Cortex of kidney (tissue), 1 donor: ENCODE measurements at places on chromosomes 16 and 17.

DNA sequence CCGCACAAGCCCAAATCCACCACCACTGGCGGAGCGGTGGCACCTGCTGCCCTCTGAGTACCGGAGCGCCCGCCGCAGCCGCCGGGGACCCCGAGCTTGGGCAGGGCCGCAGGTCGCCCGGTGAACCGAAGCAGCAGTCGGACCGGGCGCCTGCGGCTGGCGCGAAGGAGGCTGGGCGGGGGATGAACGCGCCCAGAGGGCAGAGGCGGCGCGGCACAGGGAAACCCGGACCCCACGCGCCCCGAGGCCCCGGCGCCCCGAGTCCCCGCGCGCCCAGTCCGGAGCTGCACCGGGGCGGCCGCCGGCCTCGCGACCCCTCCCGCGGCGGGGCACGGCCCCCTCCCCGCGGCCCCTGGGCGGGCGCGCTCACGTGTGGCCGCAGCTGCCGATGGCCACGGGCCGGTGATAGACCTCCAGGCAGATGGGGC, 393 bp downstream of the RNF166 start:
- DNase-seq, result no peak

GRCh38 chr17:61469949-61470348, 17.7 kb downstream of the TBX4 start:
- no peak for DNase-seq

DNA sequence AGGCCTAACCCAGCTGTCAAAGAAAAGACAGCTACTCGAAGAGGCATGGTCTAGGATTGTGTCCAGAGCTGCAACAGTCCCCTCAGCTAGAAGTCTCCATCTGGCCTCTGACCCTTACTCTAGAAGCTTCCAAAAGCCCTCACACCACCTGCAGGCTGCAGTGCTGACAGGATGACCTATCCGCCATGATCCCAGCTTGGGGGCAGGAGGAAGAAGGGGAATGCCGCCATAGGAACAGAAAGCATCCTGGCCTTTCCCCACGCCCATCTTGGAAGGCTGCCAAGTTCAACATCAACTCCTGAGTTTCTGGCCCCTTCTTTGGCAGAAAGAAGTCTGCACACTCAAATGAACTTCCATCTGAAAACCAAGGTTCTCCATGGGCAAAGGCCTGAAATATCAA, 3.1 kb upstream of the KRT36 start:
- no peak for DNase-seq

DNA sequence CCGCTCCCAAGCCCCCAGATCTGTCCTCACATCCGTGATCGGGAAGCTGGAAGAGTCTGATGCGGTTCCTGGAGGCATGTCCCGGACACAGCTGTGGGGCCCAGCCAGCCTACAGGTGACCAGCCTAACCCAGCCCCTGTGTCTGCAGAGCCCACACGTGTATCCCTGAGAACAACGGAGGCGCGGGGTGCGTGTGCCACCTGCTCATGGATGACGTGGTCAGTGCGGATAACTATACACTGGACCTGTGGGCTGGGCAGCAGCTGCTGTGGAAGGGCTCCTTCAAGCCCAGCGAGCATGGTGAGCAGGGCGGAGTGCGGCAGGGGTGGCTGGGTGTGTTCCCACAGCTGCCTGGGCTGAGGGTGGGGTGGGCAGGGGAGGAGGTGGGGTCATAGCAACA, 30.9 kb downstream of the IL4R start:
- no peak for DNase-seq

DNA sequence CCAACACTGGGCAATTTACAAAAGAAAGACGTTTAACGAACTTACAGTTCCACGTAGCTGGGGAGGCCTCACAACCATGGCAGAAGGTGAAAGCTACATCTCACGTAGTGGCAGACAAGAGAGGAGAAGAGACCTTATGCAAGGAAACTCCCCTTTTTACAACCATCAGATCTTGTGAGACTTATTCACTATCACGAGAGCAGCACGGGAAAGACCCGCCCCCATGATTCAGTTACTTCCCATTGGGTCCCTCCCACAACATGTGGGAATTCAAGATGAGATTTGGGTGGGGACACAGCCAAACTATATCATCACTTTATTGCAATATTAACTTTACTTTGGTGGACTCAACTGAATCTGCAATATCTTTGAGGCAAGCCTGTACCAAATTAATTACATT, 11.9 kb upstream of the ENGASE start:
- no peak for DNase-seq

DNA sequence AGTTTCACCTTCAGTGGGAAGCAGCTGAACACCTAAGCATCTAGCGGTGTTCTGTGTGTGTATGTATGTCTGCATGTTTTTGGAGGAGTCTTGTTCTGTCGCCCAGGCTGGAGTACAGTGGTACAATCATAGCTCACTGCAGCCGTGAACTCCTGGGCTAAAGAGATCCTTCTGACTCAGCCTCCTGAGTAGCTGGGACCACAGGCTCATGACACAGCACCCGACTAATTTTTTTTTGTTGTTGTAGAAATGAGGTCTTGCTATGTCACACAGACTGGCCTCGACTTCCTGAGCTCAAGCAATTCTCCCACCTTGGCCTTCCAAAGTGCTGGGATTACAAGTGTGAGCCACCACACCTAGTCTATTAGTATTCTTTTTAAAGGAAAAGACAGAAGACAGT, 30.2 kb upstream of the FAAP100 start:
- DNase-seq, result no peak

DNA sequence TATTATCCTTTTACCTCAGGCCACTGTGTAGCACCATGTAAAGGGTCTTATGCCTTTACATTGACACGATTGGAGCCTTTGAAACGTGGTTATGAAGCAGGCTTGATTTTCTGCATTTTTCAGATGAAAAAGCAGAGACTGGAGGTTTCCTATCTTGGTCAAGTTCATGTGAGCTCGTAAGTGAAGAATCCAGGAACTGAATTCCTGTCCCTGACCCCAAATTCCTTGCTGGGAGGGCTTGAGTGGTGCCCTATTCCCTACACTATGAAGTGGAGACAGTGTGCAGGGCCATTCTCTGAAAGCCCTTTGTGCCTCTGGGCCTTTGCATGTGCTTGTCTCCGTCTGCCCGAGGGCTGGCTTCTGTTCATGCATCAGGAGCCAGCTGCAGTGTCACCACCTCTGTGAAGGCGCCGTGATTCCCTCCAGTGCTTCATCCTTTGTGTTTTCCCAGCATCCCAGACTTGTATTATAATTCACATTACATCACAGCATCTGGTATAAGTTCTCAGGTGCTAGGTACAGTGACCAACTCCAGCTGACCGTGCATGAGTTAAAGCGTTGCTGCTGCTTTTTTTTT, 181.1 kb downstream of the SNX29 start:
- DNase-seq, result no peak

GRCh38 chr16:17457997-17458396, 12.8 kb downstream of the XYLT1 start:
- no peak for DNase-seq

- no peak for DNase-seq
These were observed 26.0 kb upstream of the CHMP6 start for GRCh38 chr17:80965606-80966005.

DNA sequence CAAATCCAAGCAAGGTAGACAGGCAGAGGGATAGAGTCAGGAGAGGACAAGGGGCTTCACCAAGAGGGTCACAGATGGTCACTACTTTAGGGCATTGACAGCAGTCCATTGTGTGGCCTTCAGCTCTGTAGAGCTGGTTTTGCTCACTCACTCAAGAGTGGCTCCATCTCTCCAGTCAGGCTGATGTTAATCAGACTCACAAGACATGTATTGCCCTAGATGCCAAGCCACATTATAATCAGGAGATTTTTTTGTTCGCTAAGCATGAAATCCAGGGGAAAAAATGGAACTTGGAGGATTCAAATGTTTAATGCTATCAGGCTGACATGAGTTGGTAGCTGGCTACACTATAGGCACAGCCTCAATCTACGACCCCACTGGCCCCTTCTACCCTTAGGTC, 32.5 kb downstream of the CD300LF start:
- DNase-seq, result no peak

DNA sequence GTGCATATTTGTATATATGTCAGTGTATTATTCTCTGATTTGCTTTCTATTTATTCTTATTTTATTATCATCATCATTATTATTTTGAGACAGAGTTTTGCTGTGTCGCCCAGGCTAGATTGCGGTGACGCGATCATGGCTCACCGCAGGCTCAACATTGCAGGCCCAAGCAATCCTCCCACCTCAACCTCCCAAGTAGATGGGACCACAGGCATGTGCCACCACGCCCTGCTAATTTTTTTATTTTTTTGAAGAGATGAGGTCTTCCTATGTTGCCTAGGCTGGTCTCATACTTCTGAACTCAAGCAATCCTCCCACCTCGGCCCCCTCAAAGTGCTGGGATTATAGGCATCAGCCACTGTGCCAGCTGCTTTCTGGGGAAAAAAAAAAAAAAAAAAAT, 8.4 kb upstream of the ARHGAP17 start:
- DNase-seq, result no peak

DNA sequence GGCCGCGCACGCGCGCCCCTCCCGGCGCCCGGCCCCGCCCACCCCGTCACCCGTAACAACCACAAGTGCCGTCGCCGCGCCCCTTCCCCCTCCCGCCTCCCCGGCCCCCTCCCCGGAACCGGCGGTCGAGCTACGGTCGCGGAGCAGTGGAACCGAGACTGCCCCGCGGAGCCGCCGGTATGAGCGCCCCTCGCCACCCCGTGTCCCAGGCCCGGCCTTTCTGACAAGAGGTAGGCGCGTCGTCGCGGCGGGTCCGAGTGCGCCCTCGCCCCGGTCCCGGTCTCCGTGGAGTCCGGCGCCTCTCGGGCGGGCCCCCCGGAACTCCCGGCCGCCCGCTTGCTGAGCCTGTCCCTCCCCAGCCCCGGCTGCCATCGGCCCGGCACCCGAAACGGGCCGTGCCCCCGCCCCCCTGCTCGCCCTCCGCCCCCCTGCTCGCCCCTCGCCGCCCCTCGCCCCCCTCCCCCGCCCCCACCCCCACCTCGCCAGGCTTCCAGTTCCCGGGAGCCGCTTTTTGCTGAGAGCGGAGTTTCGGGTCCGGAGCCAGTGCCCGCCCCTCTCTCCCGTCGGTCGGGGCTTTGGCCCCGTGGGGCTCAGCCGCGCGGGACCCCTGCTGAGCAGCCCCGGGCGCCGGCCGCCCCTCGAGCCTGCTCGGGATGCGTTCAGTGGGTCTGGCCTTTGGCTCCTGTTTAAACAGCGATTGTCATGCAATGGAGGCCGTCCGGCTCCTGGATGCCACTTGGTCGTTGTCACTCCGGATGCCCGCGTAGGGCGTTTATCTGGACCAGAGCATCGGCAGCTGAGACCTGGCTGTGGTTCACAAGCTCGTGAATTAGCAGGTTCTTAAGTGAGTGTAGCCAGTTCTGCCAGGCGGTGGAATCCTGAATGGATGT, at the start of gene SEC14L1:
Gene SEC14L1, plus strand, starts transcription at position 92 of the 890 bp plus-strand sequence. CDS start 2,628 bp downstream, outside the sequence.
- no peak for DNase-seq

GRCh38 chr17:80111702-80112470, 10.5 kb downstream of the GAA start:
- no peak for DNase-seq

DNA sequence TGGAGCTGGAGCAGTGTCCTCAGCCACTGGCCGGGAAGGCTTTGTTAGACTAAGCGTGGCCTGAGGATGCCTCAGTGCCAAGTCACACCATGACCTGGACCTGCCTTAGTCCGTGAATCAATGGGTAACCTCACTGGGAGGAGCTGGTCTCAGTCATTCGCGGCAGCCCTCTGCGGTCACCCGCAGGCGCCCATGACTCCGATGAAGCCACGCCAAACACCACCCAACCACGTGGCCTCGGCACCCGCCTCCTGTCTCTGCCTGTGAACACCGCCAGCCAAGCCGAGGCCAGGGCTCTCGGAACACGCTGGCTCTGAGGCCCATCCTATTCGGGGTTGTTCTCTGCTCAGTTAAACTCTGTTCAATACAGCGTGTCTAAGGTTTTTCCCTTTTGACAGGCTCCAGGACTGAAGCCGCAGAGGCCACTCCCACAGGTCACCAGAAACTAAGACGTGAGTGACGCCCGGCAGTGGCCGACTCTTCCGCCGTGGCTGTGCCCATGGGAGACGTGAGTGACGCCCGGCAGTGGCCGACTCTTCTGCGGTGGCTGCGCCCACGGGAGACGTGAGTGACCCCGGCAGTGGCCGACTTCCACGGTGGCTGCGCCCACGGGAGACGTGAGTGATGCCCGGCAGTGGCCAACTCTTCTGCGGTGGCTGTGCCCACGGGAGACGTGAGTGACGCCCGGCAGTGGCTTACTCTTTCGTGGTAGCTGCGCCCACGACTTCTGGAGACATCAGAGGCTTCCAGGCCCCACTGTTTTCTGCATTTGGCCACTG, 16.8 kb upstream of the PABPN1L start:
- no peak for DNase-seq

- no peak for DNase-seq
These were observed 140.5 kb downstream of the C16orf95 start for GRCh38 chr16:87176735-87177134.

DNA sequence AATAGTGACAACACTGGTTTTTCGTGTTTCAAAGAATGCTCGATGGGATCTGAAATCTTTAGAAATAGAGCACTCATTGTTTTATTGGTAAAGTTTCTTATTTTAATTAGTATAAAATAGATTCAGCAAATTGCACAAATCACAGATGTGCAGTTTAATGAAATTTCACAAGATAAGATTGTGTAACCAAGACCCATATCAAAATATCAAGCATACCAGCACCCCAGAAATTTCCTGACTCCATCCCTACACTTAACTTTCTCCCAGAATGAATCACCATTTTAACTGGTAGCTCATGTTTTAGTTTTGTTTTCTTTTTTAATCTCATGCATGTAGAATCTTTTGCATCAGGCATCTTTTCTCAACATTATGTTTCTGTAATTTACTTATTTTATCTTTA, 185.9 kb downstream of the KCNJ2 start:
- DNase-seq, result no peak

DNA sequence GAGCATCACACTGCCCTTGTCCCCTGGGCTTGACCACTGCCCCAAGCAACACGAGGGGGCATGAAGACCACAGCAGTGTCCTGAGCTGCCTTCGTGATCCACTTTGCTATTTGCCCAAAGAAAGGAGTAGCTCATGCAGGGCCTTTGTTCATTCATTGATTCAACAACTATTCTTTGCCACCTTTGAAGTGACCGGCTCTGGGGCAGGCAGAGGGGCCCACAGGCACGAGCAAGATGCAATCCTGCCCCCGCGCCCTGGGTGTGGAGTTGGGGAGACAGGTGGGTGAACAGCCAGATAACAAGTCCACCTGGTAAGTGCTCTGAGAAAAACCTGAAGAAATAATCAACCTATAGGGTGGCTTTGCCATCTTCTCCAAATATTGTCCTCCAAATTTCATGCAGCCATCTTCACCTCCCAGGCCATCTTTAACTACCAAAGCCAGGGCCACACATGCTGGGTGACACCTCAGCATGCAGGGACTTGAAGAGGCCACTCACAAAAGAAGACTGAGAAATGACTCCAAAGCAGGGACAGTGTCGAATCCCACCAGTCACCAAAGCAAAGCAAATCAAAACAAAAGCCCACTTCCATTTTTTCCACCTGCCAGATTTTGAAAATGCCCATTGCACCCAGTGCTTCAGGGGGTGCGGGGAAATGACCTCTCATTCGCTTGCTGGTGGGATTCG, 18.2 kb upstream of the RBFOX3 start:
- no peak for DNase-seq
